ENCODE measurements at places on chromosomes 3 and 15.

- DNase-seq = no peak
These were observed 279.2 kb upstream of the P2RY1 start for GRCh38 chr3:152555666-152556291.

DNA sequence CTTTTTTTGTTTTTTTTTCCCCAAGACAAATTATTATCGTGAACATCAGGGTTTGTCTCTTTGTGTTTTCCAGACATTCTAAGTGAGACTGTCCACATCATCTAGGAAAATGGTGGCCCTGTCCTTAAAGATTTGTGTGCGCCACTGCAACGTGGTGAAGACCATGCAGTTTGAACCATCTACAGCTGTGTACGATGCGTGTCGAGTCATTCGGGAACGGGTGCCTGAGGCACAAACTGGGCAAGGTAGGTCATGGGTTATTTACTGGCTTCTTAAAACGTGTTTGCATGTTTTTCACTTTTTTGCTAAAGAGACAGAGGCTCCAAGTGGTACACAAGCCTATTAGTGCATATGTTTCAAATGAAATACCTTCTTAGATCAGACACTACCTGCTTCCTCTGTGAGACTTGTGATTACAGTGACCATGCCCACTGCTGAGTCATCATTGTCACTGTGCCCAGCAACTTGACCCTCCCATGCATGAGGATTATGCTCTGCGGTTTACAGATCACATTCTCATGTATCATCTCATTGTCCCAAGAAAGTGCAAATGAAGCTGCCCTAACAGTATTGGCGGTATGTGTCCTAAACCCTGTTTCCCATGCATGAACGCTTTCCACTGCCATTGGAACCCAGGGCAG lies 395.2 kb upstream of the TPM1 start:
- DNase-seq = no peak

- DNase-seq = no peak
These were observed 175.5 kb downstream of the NECTIN3 start for GRCh38 chr3:111246967-111247760.

GRCh38 chr3:89932882-89933281 lies 825.5 kb downstream of the EPHA3 start:
- DNase-seq = no peak

- DNase-seq = no peak
These were observed 664.0 kb upstream of the ADAMTS9 start for GRCh38 chr3:65351753-65352152.

- no peak for DNase-seq
These were observed 6.1 kb downstream of the TBC1D21 start for GRCh38 chr15:73879426-73879825.

DNA sequence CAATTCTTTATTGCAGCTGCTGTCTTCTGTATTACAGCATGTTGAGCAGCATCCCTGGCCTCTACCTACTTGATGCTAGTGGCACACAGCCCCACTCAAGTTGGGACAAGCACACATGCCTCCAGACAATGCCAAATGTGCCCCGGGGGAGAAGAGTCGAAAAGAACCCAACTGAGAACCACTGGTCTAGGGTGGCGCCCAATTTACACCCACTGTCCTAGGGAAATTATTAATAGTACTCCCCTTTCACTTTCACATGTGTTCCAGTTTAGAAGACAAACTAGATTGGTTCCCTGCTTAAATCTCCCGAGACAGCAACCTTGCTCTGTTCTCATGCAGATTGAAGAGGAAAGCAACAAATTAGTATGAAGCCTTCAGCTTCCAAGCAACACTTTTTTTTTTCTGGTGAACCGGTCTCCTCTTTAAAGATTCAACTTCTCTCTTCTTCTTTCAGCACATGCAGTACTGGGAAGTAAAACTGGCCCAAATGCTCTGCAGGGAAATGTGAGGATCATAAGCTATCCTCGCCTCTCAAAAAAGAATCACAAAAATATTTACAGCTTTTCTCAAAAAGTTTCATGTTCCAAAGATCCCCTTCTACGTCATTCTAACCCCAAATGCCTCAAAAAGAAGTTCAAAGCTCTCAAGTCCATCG lies 823.9 kb upstream of the CFAP20DC start:
- DNase-seq = no peak

- no peak for DNase-seq
These were observed 707 bp upstream of the FAM81A start for GRCh38 chr15:59437142-59437816.

- DNase-seq = no peak
These were observed 79.1 kb downstream of the ARRDC4 start for GRCh38 chr15:98039596-98039995.

DNA sequence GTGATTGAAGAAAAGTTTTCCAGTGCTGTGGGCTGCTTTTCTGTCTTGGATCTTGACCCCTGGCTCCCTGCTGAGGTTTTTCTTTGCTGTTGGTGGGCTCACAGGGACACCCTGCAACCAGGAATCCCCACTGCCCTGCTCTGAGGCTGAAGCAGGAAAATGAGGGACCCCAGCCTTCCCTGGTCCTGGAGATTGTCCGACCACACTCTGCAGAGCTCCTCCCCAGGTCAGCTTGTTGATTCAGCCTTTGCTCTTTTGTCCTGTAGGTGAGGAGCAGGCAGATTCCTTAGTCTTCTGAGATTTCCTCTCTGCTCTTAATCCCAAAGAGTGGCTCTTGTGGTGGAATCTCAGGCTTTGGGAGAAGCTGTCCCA lies 194.5 kb downstream of the RPLP1 start:
- no peak for DNase-seq

GRCh38 chr3:105832644-105833043 lies 36.2 kb downstream of the CBLB start:
- DNase-seq = no peak

DNA sequence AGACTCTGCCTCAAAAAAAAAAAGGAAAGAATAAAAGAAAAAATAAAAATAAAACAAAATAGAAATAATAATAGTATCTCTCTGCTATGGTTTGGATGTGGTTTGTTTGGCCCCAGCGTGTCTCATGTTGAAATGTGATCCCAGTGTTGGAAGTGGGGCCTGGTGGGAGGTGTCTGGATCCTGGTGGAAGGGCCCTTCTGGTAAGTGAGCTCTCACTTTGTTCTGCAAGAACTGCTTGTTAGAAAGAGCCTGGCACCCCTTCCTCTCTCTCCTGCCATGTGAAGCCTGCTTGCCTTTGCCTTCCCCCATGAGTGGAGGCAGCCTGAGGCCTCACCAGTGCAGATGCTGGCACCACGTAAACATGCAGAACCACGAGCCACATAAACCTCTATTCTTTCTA lies 26.3 kb downstream of the TMEM44 start:
- no peak for DNase-seq

- no peak for DNase-seq
These were observed 14.0 kb downstream of the ABHD6 start for GRCh38 chr3:58251631-58252035.

- DNase-seq = no peak
These were observed 195.4 kb downstream of the GOLGA6L6 start for GRCh38 chr15:20346082-20346805.

GRCh38 chr15:38477637-38478036 lies 23.7 kb downstream of the FAM98B start:
- DNase-seq = no peak

DNA sequence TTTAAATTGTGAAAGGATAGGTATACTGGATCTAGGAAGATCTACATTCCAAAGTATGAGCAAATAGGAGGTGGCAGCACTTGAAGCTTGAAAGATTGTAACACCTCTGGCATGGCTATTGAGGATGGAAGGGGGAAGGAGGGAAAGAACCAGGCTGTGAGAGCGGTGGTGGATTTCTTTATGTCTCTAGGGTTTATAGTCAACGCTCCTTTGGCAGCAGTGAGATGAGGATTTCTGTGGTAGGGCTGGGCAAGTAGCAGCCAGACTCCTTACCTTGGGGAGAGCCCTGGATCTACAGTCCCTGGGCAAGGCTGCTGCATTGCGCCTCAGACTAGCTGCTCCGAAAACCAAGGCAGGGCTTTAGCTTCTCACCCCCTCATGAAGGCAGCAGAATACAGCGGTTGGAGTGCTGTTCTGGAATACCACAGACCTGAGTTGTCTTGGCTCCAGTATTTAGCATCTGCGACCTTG lies 53.2 kb downstream of the MEF2A start:
- DNase-seq = no peak

DNA sequence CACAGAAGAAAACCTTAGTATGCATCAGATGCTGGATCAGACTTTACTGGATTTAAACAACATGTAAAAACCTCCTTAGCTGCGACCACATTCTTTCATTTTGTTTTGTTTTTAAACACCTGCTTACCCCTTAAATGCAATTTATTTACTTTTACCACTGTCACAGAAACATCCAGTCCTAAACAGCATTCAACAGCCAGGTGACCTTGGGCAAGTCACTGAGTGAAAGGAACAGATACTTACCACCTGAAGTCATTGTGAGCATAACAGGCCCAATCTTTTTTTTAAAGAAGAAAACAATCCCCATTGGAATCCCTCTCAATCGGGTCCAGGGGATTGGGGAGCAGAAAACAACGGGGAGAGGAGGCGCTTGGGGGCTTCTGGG lies 390 bp downstream of the STARD5 start:
- no peak for DNase-seq

- DNase-seq = no peak
These were observed 128.3 kb upstream of the RGMA start for GRCh38 chr15:93217343-93217742.

DNA sequence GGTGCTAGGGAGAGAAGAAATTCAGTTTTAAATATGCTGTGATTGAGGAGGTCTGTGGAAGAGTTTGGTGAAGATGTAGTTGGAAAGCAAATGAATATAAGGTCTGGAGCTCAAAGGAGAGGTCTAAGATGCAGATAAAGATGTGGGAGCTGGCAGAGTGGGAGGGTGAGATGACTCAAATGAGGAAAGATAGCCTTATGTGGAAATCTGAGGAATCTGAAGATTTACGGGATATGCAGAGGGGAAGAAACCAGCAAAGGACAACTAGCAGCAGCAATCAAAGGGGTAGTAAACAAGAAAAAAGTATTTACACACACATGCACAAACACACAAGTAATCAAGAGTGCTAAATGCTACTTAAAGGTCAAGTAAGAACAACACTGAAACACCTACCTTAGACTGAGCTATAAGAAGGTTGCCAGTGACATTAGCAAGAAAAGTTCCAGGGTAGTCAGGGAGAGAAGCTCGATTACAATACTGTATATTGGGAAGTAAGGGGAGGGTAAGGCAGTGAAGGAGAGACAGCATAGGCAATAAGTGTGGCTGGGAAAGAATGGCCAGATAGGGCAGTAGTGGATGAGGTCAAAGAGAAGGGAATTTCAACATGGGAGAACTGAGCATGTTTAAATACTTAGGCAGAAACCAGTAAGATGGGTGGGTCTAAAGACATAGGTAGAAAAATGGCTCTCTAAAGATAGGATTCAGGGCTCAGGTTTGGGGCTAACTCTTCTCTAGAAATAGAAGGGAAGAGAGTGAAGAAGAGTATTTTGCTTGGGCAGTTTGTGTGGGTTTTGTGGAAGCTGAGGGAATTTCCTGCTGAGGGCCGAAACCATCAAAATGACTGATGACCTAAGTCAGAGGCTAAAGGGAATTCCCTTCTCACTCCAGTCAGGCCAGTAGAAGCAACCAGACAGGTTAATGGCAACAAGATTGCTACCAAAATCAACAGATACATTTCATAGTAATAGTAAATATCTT lies 8.9 kb downstream of the CMTM6 start:
- no peak for DNase-seq

GRCh38 chr3:15367059-15367458 lies 34.7 kb upstream of the SH3BP5 start:
- no peak for DNase-seq

DNA sequence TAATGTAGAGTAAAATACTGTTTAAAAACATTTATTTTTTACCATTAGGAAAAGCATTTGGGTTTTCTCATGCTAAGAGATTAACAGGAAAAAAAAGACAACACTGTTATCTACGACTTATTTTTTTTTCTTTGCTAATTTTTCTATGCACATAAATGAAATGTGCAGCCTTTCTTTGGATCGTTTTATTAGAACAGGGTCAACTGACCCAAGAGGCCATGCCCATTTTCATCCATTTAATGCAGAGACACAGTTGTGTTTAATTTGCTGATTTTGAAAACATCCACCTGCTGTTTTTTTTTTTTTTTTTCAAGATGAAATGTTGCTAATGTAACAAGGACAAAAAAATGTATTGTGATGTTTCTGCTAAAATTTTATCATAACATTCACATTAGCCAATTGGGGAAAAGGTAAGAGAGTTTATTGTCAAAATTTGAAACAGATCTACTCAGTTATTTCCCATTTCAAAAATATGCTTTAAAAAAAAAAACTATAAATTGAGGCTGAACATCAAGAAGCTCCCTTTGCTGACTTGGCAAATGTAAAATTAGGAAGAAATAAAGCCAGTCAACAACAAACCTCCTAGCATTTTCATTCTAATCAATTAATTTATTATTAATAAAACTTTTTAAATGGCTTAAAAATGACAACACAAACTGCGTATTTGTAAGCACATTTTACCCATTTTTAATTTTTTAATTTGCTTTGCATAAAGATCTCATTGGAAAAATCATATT lies 485.2 kb downstream of the ROBO2 start:
- DNase-seq = no peak

- DNase-seq = peak; percentile 2
These were observed 407.3 kb upstream of the ONECUT1 start for GRCh38 chr15:53197426-53197839.

GRCh38 chr15:78083687-78084448 lies 6.4 kb upstream of the TBC1D2B start:
- DNase-seq = no peak

- DNase-seq = no peak
These were observed 31.8 kb downstream of the PLXNA1 start for GRCh38 chr3:127014536-127015281.

GRCh38 chr15:82750831-82751180 lies 41.1 kb upstream of the AP3B2 start:
- DNase-seq = no peak

DNA sequence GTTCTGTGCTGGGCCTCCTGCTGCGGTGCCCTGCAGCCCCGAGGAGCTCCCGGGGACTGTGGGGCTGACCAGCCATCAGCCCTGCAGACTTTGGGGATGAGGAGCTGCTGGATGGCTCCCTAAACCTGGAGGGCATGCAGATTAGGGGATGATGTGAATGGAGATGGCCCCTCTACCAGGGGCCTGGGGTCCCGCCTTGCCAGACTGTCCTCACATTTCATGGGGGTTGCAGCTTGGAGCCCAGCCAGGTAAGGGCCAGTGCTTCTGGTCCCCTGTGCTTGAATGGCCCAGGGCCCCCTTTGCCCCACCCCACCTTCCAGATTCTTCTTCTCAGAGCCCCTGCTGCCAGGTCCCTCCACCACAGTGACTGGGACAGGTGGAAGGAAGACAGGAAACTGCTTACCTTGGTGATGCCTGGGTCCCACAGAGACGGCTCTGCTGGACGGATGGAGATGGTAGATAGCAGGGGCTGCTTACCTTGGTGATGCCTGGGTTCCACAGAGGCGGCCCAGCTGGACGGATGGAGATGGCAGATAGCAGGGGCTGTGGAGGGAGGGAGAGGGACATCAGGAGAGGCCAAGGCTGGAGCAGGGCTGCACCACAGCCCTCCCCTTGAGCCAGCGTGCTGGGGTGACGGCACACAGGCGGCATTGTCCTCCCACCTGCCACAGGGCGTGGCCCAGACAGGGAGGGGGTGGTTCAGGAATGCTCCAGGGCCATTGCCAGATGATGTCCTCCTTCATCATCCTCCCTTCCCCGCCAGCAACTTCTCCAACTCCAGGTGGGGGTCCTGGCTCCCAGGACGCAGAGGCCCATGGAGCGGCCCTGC lies at the start of gene SPTBN5:
Gene SPTBN5, minus strand, starts transcription at position 632 of the 829 bp plus-strand sequence. Its CDS starts 556 bp downstream, at position 76.
- no peak for DNase-seq

GRCh38 chr3:37766797-37767776 lies 94.6 kb upstream of the CTDSPL start:
- DNase-seq = no peak
